ENCODE measurements at places on chromosomes 5 and 9.

- no peak for DNase-seq
Measured at GRCh38 chr9:16642421-16643109, 227.9 kb downstream of the BNC2 start.

DNA sequence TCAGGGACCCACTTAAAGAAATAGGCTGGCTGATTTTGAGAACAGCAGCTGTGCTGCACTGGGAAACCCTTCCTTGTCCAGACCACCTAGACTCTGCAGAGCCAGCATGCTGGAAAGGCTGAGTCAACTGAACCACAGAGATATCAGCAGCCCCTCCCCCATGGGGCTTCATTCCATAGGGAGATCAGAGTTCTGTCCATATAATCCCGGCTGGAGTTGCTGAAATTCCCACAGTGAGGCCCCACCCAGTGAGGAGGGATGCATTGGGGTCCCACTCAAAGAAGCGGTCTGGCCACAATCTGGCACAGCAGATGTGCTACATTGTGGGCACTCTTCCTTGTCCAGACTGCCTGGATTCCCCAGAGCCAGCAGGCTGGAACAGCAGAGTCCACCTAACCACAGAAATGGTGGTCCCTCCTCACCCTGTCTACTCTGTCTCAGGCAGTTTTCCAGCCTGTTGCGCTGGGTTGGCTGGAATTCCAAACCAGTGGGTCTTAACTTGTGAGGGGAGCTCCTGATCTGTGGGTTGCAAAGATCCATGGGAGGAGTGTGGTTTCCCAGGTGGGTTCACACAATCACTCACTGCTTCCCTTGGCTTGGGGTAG lies 127.1 kb downstream of the RNF180 start:
- DNase-seq, result no peak

- no peak for DNase-seq
Measured at GRCh38 chr9:98787766-98788335, 8.5 kb downstream of the ANKS6 start.

DNA sequence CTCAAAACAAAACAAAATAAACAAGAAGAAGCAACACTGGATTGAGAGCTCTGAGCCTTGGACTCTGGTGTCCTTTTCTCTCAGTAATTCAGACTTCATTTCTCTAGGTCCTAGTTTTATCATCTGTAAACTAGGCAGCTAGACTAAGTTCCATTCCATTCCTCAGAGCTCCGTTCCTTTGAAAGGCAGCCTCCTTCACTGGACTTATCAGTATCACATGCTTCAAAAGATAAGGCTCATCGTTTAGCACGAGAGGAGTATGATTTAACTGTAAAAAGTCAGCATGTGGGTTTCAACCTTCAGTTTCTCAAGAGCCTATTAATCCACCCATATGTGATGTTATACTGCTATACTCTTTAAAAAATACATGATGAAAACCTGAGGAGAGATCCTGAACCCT lies 1.6 kb downstream of the ATP10B start:
- DNase-seq, result no peak

DNA sequence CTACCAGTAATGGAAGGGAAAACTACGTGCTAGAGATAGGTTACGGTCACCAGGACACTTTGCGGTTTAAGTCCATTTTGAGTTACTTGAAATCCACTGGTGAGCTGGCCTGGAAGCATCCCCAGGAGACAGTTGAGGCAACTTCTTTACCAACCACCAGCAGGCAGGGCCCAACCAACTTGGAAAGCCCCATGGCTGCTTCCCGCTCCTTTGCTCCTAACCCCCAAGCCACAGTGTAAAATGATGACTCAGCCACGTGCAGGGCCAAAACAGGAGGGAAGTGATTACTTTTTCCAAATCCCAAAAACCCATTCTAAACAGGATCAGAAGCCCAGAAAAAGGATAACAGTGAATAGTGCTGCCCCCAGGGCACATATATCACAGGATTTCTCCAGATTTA lies 87.4 kb downstream of the PAX5 start:
- DNase-seq, result no peak

DNA sequence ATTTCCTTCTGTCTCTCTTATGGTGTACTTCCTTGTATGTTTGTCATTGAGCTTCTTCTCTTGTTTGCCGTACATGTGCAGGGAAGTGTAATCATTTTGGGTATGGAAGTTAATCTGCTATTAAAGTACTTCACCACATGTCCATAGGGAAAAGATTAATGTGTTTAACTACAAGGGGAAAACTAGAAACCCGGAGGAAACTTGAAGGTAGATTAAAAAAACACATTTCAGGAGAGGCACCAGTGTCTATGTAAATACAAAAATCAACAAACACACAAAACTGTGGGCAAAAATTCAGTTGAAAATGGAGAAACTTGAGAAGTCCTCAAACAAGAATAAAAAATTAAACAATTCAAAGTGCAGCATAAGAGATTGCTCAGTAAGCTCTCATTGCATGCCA lies 166.4 kb downstream of the PBX3 start:
- DNase-seq, result no peak

DNA sequence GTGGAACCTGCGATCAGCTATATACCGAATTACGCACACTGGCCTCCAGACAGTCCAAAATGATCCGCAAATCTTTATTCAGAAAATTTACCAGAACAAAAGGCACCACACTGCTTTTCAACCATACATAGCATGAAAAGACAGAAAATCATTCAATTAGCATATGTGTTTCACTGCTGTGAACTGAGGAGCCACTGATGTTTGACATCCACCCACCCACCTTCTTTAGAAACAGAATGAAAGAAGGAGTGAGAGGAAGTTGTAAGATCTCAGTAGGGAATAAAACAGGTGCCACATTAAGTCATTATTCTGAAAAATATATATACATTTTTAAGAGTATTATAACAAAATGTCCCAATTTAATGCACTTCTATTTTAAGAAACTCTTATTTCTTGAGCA lies 156.8 kb downstream of the NFIB start:
- DNase-seq, result no peak

DNA sequence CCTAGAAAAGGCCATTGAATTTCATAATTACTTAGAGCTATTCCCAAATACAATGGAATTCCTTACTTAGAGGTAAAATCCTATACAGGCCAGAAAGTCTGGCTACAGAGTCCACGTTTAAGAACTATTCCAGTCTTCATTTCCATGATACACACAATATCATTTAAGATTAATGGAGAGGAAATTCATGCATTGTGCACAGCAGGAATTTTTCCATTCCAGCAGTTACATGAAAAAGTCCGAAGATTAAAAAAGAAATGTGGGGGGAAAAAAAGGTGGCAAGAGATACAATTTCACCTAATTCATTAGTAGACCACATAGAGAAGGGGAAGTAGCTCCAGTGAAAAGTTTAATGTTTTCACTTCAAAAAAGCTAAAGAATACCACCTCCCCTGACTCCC lies 63.1 kb downstream of the CHD1 start:
- DNase-seq, result peak; percentile 6

- no peak for DNase-seq
Measured at GRCh38 chr5:77400645-77401044, 91.5 kb downstream of the WDR41 start.

DNA sequence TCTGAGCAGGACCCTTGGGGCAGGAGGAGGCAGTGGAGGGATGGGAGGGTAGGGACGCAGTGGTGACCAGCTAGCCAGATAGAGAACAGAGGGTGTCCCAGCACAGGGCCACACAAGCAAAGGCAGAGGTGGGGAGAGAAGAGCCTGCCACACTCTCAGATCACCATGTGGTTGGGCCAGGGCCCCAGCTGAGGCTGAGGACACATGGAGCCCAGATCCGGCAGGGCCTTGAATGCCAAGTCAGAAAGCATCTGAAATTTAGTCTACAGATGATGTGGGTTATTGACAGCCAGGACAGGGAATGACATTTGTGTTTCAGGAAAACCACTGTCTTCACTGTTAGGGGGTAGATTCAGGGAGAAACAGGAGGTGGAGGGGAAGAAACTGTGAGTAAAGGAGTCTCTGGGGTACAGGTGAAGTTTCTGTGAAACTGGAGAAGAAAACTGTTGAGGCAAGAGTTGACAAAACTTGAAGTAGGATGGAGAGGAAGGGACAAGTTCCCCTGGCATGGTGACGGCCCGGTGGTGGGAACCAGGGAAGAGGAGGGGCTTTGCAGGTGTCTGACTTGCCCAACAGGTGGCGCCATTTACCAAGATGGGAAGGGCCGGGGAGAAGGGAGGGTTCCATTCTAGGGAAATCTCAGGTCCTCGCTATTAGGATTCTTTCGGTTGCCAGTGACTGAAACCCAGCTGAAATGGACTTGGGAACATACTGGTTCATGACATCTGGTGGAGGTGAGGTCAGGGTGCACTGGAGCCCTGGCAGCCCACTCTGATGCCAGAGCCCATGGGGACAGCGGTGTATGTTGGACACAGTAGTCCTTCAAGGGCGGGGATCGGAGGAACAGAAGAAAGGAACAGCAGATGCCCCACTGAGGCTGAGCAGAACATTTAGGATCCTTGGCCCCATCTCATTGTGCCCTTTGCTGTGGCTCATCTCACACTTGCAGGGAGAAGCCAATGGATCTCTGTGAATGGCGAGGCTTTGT lies 100.1 kb downstream of the KCNIP1 start:
- DNase-seq, result peak; percentile 64

DNA sequence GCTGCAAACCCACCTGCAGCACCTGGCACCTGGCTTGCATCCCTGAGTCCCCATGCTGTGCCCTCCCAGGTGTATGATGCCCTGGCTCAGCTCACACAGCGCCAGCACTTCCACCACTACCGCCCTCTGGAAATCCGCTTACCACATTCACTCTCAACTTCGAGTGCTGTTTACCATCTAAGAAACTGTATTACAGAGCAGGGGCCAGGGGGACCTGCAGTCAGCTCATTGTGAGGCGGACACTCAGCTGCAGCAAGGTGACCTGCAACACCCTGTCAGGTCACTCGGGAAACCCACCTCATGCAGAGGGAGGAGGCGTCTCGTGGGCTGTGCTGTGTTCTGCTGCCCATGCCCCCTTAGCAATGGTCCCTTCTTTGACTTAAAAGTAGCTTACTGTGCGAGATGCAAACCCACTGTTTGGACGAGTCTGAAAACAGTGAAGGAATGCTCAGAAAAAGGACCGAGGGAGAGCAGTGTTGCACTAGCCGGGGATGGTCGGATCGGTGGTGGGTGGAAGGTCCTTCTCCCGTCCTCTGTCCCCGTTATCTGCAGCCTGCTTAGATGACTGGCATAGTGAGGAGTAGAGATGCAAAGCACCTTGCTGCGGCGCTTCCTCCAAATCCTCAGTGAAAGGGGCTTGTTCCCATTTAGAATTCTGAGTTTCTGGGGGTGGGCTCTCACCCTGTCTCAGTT lies 55.2 kb upstream of the CTSL start:
- no peak for DNase-seq

DNA sequence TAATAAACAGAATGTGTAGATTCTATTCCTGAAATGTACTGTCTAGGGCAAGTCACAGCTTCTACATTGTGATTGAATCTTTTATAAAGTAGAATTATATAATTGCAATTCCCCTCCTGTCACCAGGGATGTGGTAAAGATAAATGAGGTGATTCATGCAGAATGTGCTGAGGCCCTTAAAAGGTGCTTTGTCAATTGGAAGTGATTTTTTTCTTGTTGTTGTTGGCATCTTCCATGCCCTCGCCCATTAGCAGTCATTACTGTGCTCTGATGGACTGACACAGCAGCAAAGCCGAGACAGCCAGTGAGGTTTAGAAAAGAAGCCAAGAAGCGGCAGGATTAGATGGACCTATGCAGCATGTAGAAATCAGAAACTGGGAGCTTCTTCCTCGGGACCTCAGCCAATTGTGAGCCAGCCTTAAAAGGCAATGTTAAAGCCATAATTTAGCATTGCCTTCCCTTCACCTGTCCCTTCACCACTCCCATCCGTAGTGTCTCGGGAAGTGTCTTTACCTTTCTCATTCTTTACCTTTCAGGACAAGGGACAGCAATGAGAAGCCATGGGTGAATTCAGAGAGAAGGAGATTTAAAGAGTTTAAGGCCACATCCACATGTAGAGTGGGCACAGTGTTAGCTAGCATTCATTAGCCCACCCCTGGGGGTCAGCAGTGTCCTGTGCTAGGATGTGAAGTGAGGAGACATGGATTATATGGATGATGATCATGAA lies 257.8 kb downstream of the PLK2 start:
- no peak for DNase-seq

DNA sequence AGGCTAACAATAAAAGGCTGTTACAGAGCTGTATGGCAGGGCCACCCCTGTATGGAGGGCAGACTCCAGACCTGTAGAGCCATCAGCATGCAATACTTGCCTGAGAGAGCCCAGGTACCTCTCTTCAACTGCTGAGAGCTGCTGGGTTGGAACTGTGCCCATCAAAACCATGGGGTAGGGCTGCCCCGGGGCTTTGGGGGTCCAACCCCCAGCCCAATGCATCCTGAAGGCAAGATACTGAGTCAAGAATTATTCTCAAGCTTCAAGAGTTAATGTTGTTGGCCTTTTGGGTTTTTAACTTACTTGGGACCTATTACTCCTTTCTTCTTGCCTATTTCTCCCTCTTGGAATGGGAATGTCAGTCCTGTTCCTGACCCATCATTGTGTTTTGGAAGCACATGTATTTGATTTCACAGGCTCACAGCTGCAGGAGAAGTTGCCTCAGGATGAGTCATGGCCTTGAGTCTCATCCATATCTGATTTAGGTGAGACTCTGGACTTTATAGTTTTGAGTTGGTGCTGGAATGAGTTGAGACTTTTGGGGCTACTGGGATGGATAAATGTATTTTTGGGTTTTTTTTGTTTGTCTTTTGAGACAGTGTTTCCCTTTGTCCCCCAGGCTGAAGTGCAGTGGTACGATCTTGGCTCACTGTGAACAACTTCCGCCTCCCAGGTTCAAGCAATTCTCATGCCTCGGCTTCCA lies 21.0 kb upstream of the CDK7 start:
- DNase-seq, result no peak

DNA sequence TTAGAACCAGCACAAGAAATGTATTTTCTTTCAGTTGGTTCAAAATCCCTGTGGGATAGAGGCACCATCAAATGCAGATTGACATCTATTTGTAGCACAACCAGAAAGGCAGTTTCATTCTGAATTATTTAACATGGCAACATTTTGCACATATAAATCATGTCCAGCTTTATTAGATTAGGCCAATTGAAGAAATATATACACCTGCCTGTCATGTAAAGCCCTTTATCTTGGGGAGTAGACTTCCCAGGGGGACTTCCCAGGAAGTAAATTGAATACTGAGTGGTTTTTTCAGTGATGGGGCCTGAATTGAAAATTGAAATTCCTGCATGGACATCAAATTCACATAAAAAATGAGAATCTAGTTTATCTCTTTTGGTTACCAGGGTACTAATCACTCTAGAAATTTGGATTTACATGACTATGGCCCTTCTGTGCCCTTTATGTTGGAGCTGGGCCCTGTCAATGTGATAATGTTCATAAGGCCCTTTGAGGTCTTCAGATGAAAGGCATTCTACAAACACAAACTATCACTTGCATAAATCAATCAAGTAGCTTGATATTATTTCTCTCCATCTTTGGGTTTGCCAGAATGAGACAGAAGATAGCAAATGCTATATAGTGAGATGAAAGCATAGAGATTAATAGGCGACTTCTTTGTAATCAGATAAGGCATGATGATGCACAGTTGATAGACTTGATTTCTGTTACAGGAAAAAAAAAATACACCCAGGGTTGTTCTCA lies 26.2 kb upstream of the ZNF608 start:
- no peak for DNase-seq

GRCh38 chr5:150097152-150097551 lies 10.8 kb upstream of the CSF1R start:
- no peak for DNase-seq
